ENCODE measurements at places on chromosomes 7 and 10.

DNA sequence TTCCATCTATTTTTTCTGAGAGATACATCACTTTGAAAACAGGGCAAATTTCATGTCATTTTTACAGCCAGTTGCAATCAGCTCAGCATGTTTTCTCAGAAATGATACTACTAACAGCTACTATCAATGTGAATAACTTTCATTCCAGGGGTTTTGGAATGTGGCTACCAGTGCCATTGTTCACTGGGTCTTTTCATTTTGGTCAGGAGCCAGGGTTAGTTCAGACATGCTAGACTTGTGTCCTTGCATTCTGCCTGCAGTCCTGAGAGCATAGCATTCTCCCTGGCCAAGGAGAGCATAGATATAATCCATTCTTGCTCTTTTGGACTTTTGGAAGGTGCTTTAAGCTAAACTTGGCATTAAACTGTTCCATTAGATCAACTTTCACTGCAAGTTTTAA, 160.9 kb upstream of the NEBL start:
- no peak for DNase-seq

GRCh38 chr10:67269828-67270227, 344.0 kb downstream of the LRRTM3 start:
- DNase-seq = no peak

- DNase-seq = no peak
Observed at GRCh38 chr7:1236132-1236661, 3.5 kb downstream of the UNCX start.

DNA sequence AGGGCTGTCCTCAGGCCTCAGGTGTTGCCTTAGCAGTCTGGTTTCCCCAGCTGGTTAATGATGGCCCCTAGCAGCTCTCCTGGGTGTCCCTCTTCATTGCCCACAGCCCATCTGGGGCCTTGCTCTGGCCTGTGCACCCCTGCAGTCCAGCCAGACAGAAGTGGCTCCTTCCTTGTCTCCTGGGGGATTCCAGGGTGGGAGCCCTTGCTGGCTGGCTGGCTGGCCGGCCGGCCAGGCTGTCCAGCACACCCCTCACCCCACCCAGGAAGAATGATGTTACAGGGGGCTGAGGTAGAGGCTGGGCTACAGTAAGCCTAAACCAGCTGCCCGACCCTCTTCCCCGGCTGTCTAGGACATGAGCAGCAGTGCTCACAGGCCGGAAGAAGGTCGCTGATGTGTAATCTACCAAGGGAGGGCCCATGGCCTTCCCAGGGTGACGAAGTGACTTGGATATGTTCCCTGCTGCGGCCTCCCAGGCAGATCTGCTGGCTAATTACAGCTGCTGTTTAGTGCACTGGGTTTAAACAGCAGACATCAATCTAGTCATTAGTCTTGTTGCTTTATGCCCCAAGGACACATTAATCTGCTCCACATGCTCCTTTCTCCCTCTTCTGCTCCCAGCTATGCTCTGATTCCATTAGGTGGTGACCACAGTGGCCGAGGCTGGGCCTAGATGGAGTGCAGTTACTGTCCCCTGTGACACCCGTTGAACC, 53.8 kb upstream of the LRRC4 start:
- DNase-seq = no peak

DNA sequence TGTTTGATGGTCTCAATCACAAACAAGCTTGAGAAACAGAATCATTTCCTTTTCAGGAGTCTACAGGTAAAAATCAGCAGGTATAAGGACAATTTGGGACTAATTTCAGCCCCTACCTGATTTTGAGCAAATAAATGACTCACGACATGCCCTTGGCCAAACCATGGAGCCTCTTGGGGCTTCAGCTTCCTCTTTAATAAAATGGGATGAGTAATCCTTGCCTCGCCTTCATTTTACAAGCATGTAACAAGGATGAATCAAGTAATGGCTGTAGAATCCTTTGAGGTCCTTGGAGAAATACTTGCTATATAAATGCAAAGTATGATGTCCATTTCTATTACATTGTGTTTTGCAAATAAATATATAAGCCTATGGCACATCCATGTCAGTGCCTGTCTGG, 212.8 kb upstream of the PODXL start:
- no peak for DNase-seq

DNA sequence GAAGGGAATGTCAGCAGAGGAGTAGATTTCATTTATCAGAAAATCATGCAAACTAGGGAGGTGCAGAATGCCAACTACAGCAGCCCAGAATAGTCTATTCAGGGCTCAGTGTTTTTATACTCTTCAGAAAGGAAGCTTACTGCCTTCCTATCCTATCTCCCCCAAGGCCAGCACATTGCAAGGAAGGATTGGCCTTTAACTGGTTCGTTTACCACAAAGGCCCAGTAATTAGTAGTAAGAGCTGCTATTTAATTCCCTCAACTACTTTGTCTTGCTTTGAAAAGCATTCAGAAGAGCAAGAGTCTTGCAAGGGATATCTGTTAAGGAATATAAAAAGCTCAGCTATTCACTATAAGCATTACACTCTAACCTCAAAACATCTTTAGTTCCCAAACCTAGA, 86.4 kb upstream of the RNF148 start:
- DNase-seq = no peak

GRCh38 chr10:8453587-8453986, 399.1 kb downstream of the GATA3 start:
- no peak for DNase-seq

DNA sequence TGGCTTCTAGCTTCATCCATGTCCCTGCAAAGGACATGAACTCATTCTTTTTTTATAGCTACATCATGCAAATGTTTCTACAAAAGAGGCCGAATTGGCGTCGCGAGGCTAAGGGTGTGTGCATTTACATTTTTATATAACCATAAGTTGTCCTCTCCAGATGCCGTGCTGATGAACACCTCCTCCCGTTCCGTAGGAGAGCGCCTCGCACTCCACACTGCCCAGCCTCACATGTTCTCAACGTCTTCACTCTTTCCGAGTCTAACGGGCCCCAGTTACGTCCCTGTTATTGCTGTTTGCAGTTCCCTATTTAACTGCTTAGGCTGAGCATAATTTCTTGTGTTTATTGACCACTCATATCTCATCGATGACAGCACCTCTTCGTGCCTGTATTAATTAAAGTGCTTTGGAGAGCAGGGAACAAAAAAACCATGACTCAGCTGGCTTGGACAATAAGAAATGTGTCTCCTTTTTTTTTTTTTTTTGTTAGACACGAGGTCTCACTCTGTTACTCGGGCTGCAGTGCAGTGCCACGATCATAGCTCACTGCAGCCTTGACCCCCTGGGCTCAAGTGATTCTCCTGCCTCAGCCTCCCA, 113.5 kb upstream of the SDK1 start:
- no peak for DNase-seq

DNA sequence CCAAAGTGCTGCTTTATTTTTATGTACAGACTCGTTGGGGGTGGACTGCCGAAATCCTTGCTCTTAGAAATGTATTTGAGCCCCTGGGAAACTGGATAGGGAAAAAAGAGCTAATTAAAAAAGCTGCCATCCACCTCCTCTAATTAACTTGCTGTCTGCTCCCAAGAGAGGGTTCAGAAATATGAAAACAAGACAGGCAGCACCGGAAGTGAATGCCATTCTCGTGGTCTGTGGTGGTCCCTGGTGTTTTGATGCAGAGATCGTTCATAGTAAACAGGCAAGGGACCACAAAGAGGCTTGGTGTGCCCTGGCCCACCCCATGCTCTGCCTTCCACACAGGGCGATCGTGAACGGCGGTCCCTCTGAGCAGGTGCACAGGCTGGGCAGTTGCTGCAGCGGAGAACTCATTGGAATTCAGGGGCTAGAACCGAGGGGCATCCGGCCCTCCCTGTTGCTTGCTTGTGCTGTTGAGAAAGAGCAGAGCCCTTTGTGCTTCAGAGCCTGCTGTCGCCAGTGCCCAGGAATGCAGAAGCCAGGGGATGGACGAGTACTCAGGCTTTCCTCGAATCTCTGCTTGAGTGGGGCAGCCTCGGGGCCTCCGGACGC, 79.1 kb upstream of the BTBD16 start:
- no peak for DNase-seq

- DNase-seq = peak; percentile 38
Observed at GRCh38 chr7:156640949-156641485, 443 bp downstream of the RNF32 start.
